ENCODE measurements at places on chromosomes 3 and 15.

DNA sequence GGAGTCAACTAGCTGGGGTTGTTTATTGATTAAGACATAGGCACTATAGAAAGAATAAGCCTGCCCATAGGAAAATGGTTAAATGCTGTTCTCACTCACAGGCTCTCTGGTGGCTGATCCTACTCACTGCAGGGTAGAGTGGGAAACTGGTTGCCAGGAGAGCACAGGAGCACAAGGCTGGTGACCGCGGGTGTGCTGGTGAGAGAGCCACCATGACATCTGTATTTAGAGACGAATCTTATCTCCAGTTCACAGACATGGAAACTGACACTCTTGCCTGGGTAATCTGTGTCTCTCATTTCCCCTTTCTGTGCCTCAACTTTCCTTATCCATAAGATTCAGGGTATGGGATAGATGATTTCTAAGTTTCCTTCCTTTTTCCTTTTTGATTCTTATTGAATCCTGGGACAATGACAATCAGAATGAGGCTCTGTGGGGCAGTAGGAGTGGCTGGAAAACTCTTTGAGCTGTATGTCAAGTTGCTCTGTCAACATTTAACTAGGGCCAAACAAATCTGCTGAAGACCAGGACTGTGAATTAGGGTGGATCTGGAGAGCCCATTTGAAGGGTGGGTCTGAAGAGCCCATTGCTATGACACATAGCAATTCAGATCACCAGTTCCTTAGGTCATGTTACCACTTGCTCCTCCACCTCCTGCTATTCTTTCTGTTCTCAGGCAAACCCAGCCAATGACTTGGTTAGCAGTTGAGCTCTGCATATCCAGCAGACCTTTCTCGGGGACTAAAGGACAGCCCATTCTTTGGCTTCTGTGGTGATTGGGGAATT lies 286.1 kb upstream of the TBL1XR1 start:
- no peak for DNase-seq

DNA sequence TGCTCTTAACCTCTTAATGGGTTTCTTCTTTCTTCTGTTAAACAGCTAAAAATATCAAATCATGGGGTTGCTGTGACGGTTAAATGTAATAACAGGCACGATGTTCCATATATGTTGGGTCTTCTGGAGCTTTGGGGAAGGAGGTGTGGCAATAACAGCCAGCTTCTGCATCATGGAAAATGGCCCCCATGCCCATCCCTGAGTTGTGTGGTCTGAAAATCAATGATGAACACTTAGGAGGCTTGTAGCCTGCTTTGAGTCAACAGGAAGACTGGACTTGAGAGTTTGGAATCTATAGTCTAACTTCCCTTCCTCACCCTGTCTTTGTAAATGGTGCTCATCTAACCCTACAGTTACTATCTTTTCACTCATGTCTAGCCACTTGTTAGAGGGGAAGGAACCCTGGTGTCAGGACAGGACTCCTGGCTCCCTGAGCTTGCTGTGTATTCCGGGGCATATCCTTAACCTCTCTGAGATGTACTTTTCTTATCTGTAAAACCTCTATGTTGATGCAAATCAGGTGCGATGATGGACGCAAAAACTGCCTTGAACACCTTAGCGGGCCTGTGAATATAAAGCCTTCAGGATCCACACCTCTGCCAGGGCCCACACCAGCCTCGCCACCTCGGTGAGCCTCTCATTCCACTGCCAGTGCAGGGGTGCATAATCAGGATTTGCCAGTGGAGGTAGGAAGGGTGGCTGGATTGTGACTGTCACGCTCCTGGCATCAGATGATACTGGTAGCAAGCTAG lies 27.5 kb downstream of the SMAD3 start:
- no peak for DNase-seq

GRCh38 chr15:73081321-73081958 lies 29.2 kb downstream of the NEO1 start:
- DNase-seq = no peak

GRCh38 chr3:105700575-105700974 lies 168.2 kb downstream of the CBLB start:
- no peak for DNase-seq

GRCh38 chr15:92118162-92118935 lies 264.8 kb downstream of the SLCO3A1 start:
- no peak for DNase-seq

GRCh38 chr15:70376929-70377691 lies 279.4 kb upstream of the TLE3 start:
- no peak for DNase-seq

DNA sequence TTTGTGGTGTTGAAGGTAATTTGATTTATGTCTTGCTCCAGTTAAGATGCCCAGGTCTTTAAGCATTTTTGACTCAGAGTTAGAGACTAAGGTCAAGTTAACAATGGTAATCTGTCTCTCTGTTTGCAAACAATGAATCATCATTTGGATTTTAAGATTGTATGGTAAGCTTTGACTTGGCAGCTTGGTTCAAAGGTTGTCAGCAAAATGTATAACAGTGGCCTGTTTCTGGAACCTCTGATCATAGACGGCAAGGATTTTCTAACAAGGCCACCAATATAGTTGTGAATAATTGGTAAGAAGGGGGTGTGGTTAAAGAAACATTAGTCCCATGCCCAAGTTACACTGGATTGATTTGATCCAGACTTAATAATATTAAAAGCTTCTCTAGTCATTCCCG lies 775.2 kb upstream of the GOLIM4 start:
- no peak for DNase-seq

DNA sequence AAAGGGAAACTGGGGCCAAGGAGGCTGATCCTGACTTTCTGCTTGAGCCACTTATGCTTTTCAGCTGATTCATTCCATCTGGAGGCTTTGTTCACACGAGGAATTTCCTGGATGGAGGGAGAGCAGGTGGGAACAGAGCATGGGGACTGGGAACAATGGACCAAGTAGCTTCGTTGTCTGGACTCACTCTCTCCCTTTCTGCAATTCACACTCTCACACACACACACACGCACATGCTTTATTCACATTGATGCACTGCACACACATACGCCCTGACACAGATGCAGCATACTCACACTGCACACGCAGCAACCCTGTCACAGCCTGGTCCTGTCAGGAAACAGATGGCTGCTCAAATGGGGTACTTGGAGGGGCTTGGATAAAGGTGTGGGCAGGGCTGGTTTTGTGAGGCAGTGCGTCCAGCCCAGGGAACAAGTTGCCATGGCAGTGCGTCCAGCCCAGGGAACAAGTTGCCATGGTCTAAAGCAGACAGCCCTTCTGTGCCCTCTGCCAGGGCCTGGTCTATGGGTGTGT lies 19.8 kb upstream of the CHCHD6 start:
- DNase-seq = no peak

DNA sequence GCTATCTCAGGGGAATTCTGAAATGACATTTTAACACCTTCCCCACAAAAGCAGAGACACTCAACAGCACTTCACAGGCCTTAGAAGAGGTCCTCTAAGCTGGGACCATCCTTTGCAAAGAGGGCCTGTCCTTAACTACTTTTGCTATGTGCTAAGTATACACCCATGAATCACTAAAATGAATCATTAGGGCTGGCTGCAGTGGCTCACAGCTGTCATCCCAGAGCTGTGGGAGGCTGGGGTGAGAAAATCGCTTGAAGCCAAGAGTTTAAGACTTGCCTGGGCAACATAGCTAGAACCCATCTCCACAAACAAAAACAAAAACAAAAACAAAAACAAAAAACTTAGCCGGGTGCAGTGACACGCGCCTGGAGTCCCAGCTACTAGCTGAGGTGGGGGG lies 53.9 kb upstream of the MELTF start:
- no peak for DNase-seq

- DNase-seq = peak; percentile 2
These were observed 251.9 kb downstream of the TJP1 start for GRCh38 chr15:29570121-29570947.

DNA sequence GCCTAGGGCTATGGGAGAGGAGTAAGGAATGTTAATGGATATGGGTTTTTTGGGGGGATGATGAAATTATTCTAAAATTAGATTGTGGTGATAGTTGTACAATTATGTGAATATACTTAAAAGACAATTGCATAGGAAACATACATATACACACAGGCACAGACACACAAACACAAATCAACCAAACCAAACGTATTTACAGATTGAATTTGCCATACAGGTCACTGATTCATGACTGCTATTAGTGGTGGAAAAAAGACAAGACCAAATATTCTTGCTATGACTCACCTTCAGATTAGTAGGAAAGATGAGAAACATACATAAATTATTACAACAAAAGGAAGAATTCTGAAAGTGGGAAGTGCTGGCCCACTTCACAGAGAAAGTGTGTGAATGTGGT lies 85.3 kb downstream of the C3orf38 start:
- DNase-seq = no peak

- no peak for DNase-seq
These were observed 6.5 kb downstream of the OR5K4 start for GRCh38 chr3:98359993-98360675.

GRCh38 chr15:51678096-51678495 lies 3.2 kb upstream of the SCG3 start:
- DNase-seq = no peak

DNA sequence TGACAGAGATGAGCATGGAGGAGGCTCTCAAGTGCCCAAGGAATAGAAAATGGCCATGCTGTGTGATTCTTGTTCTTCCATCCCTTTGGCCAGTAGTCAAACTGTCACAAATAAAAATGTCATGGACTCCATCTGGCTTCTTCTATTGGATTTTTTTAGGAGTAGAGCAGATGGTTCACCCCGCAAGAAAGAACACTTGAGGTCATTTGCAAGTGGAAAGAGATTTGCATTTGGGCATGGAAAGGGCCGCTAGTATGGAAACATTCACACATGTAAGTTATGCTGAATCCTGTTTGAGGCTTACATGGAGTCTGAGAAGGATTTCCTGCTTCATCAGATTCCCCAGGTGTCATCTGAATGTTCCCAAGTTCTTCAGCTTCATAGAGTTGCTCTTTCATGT lies 53.1 kb upstream of the CFAP161 start:
- no peak for DNase-seq

DNA sequence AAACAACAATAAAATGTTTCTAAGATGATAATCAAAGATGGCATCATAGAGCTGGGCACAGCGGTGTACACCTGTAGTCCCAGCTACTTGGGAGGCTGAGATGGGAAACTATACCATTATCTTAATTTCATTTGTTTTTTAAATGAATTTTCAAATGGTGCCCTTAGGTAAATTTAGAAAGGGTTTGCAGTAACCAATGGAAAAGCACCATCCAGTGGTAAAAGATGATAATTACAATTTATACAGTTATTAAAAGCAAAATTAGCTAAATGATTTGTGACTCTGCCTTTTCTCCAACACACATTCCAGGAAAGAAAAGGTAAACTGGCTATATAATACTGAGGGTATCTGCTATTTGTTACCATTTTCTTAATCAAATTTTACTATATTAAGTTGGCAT lies 14.4 kb upstream of the ANKRD28 start:
- no peak for DNase-seq

DNA sequence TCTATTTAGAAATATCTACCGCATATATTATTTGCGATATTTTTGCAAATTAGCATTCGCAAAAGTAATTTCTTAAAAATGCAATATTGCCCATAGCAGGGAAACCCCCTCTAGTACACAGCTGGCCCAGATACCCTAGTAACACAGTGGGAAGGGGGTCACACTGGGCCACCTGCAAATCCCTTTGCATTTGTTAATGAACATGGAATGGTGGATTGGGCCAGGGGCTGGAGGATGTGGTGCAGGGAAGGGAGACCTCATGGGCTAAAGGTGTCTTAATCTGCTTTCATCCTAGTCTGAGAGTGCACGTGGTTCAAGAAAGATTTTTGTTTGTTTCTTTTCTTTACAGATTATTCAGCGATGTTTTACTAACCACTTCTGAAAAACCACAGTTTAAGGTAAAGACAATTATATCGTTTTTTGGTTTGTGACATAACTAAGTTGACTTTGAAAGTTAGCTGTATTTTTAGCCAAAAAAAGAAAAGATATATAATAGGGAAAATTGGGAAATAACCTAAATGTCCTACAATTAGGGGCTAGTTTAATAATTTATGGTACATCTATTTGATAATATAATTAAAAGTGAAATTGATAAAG lies 30.0 kb downstream of the PDHB start:
- DNase-seq = no peak
